ENCODE measurements at places on chromosomes 2 and 18.

DNA sequence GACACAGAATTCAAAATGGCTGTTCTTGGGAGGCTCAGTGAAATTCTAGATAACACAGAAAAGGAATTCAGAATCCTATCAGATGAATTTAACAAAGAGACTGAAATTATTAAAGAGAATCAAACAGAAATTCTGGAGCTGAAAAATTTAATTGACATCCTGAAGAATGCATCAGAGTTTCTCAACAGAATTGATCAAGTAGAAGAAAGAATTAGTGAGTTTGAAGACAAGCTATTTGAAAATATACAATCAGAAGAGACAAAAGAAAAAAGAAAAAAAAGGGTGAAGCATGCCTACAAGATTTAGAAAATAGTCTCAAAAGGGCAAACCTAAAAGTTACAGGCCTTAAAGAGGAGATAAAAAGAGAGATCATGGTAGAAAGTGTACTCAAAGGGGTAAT lies 12.0 kb upstream of the RANBP2 start:
- DNase-seq, result no peak

DNA sequence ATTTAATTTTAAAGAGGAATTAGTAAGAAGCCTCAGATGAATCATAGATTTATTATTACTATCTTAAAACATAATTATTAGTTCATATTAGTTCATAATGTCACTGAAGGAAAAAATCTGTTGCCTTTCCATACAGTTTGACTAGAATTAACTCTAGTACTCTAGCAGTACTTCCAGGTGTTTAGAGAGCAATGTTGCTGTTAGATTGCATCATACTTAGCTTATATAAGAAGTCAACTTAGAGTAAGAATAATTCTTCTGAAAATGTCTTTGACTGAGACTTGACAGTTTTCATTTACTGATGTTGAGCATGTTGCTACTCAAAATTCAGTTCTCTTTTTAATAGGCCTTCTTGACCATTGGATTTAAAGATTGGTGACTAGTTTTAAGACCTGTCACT lies 4.7 kb downstream of the RAB3GAP1 start:
- no peak for DNase-seq

- DNase-seq, result no peak
Observed at GRCh38 chr18:8461544-8461943, 147.7 kb upstream of the RAB12 start.

- DNase-seq, result no peak
Observed at GRCh38 chr18:57243624-57244179, 96.8 kb downstream of the BOD1L2 start.

DNA sequence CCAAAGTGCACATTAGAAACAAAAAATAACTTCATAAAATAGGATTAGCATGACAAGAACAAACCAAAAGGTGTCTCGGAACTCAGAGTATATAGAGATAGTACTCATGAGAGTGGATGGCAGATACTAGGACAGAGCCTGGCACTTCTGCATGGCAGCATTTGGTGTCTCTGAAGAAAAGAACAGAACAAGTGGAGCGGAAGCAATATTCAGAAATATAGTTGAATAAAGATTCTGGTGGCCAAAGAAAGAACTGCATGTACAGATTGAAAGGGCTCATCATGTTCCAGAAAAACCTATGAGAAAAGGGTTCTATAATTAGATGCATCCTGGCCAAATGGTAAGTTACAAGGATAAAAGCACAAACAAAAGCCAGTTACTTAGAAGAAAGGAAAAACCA lies 90.9 kb downstream of the CCDC138 start:
- no peak for DNase-seq

- no peak for DNase-seq
Observed at GRCh38 chr2:24169023-24169422, 5.8 kb upstream of the FAM228A start.

- no peak for DNase-seq
Observed at GRCh38 chr2:6787376-6787775, 78.3 kb downstream of the CMPK2 start.

DNA sequence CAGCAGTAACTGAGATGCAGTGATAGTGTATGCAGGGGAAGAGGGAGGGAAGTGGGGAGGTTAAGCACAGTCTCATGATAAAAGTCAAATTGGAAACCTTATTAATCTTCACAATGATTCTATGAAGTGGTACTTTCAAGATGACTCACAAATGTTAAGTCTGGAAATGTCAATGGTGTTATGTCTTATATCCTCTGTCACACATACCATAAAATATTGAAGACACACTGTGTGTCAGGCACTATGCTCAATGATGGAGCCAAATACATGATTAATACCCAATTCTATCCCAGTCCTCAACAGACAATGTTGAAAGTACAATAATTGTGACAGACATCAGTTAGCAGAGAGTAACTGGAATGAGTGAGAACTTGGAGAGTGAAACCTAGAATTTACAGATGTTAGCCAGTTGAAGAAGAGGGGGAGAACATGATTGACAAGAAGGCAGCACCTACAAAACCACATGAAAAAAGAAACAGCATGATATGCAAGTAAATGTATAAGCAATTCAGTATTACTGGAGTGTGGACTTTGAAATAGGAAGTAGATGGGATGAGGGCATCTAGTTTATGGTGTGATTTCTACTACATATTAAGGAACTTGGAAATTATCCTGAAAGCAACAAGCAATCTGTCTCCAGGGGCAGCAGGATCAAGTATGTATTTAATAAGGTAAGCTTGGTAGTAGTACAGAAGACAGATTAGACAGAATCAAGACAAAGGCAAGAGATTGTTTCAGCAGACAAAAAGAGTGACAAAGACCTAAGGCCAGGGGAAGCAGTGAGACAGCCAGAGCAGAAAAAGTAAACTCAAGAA lies 107.6 kb downstream of the STRN start:
- no peak for DNase-seq

DNA sequence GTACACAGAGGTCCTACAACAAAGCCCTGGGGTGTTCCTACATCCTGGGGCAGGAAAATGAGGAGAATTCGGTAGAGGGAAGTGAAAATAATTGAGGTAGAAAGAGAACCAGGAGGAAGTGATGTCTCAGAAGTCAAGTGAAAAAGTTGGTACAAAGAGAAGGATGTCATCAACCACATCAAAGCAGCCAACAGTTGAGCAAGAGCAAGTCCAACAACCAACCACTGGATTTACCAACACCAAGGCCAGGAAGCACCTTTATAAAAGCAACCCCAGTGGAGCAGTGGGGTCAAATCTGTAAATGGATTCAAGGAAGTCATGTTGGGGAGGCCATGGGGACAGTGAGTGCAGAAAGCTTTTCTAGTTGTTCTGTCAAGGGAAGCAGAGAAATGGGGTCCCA lies 360.4 kb downstream of the ZNF516 start:
- no peak for DNase-seq

DNA sequence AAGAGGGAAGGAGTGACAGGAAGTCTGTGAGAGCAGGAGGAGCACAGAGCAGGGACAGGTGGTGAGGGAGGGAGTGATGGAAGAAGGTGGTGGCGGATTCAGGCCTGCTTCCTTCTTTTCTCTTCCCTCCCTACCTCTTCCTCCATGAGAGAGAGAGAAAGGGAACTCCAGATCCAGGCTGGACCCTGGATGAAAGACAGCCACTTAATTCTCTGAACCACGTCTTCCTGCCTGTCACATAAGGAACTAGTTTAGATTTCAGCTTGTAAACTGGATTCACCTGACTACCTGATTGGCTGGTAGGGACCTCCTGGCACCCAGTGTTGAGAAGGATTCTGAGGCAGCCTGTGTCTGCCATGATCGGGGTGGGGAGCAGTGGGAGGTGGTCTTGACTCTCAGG lies 48.9 kb downstream of the PAX8 start:
- no peak for DNase-seq

GRCh38 chr2:144146076-144146475 lies 373.8 kb downstream of the ZEB2 start:
- no peak for DNase-seq

- no peak for DNase-seq
Observed at GRCh38 chr2:237556773-237557632, 9.4 kb upstream of the PRLH start.

DNA sequence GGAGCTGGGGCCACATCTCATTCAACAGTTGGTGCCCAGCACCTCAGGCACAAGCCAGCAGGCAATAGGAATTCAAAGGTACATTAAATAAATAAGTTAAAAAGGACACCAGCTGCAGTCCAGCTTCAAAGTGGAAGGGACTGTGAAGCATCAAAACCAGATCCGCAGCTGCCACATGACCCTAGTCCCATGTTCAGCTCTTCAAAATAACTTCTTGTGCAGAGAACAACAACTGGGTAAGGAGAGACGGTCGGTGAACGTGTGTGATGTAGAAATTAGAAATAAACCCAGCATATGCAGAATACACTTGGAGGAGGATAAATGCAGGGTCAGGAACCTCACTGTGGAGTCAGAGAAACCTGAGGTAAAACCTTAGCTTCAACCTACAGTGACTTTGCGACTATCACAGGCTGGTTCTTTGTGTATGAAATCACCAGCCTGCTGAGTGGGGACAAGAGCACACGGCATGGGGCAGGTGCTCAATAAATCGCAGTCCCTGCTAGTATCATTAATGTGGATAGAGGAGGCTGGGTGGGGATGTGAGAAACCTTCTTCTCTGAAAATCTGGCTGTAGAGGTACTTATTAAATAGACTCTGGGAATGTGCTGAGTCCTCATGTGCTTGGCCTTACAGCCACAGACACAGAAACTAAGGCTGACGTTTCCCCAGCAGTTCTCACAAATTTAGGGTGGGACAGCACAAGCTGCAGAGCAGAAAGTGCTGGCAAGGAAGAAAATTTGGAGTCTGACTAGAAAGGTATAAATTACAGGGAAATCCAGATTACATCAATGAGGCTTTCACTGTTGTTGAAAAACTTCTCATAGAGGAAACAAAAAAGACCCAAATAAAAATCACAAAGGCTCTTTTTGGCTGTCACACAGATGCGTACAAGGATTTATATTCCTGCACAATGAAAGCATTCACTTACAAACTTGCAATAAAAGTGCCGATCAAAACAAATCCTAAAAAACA lies 20.7 kb downstream of the FBXO15 start:
- DNase-seq, result no peak

GRCh38 chr2:161208527-161209139 lies 48.4 kb downstream of the TANK start:
- no peak for DNase-seq

DNA sequence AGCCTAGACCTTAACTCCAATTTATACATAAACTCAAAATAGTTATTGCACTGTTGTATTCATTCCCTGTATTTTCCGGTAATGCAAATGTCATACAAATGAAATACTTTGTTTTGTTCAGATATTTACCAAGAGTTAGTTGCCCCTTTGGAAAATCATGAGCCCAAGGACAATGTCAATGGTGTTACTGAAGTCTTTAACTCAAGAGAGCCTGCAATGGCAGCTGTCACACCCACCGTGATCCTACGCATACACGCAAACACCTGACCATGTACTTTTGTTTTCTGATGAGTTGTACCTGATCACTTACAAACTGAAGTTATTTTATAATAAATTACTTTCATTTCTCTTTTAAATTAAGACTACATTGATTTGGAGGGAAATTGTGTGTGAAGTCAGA lies 11.7 kb upstream of the WIPF1 start:
- no peak for DNase-seq

- DNase-seq, result no peak
Observed at GRCh38 chr18:8480506-8481328, 128.5 kb upstream of the RAB12 start.

DNA sequence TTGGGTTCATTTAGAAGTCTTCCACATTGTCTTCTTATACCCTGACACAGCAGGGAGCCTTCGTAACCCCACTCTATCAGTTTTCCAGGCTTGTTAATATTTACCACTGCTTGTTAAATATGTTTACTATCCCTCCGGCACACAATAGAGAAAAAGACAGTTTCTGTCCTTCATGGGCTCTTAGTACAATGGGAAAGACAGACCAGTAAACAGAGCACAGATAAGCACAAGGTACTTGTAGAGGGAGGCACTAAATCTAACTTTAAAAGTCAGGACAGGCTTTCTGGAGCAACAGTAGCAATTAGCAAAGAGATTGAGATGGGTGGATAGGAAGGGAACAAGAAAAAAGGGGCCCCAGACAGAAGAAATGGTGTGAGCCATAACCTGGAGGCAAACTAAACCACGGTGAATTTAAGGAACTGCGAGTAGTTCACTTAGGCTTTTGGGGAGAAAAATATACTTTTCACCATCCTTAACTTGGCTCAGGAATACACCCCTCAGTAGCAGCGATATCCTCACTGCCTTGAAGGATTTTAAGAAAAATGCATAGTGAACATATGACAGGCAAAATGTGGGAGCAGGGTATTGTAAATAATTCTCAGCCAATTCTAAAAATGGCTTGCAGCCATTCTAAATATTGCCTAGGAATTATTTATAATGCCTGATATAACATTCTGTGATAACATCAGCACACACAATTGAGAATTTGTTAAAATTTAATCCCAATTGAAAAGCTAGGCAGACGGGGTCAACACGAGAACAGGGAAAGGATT lies 383.7 kb downstream of the CDH2 start:
- no peak for DNase-seq

DNA sequence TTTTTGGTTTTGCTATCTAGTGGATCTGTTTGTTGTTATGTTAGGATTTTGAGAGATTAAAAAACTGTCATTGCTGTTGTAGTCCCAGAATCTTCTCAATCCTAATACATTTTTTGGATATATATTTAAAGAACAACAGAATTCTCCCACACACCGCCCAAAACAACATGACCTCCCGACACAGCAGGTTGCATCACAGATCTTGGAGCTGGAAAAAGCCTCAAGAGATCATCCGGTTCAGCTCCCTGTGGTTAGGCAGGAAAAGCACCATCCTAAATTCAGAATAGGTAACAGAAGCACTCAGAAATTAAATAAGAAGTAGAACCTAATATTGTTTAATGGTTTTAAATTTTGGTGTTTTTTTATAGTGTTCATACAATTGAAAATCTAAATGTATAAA lies 251.4 kb upstream of the STON1 start:
- DNase-seq, result no peak

DNA sequence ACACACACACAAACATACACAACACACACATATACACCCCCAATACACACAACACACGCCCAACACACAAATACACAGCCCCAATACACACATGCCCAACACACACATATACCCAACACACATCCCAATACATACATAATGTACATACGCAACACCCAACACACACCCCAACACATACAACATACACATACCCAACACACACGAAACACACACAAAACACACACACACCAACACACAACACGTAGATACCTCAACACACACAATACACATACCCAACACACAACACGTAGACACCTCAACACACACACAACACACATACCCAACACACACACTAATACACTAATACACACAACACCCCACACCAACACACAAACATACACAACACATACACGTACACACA lies 8.9 kb upstream of the STK25 start:
- DNase-seq, result no peak

- DNase-seq, result no peak
Observed at GRCh38 chr2:12293874-12294273, 422.9 kb upstream of the TRIB2 start.

DNA sequence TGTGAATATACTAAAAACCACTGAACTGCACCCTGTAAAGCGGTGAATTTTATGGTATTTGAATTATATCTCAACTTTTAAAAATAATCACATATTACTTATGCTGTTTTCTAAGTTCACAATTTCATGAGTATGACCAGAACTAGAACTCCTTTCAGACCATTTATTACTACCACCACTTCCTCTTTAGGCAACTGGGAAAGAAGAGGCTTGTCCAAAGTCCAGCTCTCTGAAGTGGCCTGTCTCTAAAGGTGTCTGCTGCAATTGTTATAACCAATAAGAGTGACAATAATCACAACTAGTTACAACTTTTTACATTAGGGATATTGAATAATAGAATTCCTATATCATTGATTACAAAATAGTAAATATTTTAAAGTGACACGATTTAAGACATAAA lies 267.9 kb upstream of the PIK3C3 start:
- DNase-seq, result no peak

GRCh38 chr18:9104244-9104901 lies 1.9 kb downstream of the NDUFV2 start:
- no peak for DNase-seq

Measured in central memory CD4-positive, alpha-beta T cell (primary cell).